ENCODE measurements at places on chromosomes 13 and 19.

DNA sequence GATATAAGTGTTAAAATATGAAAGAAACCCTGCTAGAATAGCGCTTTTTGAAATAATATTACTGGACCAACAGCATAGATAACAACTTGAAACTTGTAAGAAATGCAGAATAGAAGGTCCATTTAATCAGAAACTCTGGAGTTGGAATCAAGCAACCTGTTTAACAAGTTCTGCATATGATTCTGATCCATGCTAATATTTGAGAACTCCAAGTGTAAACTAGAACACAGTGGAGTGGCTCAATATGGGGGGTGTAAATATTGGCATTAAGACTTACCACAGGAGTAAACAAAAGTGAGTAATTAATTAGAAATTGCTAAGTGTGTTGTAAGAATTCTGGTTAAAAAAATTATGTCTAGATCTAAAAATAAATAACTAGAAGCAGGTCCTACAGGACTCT lies 151.2 kb downstream of the SLITRK1 start:
- DNase-seq = no peak

DNA sequence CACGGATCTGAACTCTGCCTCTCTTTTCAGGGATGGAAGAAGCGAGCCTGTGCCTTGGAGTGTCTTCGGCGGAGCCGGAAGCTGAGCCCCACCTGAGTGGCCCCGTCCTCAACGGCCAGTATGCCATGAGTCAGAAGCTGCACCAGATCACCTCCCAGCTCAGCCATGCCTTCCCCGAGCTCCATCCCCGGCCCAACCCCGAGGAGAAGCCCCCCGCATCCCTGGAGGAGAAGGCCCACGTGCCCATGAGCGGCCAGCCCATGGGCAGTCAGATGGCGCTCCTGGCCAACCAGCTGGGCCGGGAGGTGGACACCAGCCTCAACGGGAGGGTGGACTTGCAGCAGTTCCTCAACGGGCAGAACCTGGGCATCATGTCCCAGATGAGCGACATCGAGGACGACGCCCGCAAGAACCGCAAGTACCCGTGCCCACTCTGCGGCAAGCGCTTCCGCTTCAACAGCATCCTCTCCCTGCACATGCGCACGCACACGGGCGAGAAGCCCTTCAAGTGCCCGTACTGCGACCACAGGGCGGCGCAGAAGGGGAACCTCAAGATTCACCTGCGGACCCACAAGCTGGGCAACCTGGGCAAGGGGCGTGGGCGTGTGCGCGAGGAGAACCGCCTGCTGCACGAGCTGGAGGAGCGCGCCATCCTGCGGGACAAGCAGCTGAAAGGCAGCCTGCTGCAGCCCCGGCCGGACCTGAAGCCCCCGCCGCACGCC lies 71.5 kb downstream of the ZNF536 start:
- DNase-seq = no peak

DNA sequence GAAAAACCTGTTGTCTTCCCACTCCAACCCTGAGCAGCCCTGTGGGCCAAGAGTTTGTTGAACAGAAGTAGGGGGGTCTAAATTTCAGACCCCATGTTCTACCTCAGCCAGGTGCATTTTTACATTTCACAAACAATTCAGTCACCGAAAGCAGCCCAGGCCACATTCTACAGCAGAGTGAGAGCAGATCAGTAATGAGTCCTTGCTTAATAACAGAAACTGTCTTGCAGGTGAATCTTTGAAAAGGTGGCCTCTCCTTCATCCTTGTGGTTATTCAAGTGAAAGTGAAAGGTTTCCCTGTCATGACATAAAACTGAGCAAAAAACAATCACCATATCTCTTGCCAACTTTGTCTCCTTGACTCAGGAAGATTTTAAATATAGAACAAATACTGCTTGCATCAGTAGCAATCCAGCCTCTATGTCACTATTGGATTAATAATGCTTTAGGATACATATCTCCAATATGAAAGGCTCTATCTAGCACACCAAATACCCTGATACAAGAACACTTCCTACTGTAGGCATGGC lies 670.2 kb downstream of the DIAPH3 start:
- DNase-seq = no peak

DNA sequence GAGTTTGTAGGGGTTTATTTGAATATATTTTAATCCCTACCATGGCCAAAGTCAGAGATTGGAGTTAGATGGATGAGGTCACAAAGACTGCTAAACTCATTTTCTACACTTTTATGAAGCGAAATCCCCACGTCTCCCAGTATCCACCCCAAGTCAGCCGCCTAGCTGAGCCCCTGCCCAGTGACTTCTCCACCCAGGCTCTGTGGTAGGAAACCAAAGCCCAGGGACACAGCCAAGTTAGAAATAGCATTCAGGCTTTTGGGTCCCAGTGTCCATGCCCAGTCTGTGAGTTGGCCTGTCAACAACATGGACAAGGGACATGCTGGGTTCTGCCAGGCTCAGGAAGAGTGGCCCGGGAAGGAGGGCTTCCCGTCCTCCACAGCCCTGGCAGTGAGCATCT lies 474.0 kb downstream of the FOXO1 start:
- no peak for DNase-seq

- no peak for DNase-seq
Observed at GRCh38 chr19:47161876-47162489, 31.3 kb downstream of the SAE1 start.

Measured in activated T-cell treated with anti-CD3 and anti-CD28 coated beads for 24 hours (primary cell).